ENCODE measurements at places on chromosomes 11 and 22.

DNA sequence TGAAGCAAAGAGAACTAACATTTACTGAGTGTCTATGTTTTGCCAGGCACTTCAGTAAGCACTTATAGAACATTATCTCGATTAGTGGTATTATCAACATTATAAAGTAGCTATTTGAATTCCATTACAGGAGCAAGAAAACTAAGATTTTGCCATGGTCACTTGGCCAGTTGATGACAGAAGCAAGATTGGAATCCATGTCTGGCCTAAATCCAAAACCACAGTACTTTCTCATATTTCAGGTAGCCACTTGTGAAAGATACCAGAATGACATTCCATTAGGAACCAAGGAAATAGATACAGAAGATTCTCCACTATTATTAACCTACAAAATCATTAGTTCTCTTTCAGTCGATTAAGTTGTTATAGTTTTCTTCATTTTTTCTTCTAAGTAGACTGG, 691.0 kb upstream of the API5 start:
- no peak for DNase-seq

DNA sequence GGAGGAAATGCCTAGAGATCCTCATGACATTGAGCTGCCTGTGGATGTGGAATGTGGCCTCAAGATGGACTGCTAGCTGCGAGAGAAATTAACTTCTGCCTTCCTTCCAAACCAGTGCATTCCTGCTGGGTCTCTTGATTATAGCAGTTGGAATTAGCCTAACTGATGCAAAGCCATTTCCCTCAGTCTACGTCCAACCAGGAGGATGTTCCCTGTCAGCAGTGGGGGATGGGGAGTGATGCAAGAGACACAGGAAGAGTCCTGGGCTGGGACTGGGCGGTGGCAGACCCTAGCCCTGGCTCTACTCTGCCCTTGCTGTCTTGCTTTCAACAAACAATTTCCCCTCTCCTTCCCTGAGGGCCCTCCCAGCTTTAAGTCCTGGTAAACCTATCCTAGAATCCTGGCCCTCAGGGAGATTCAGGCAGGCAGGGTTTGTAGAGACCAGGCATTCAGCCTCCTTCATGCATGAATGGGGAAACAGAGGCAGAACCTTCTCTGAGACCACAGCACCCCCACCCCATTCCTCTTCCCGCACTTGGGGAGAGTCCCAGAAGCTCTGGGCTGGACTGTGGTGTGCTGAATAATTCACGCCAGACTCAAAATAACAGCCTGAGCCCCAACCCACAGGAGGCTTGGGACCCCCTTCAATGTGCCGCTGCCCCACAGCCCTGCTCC, 17.0 kb downstream of the C11orf96 start:
- DNase-seq, result no peak

GRCh38 chr22:41181349-41182241, 23.5 kb upstream of the L3MBTL2 start:
- DNase-seq, result no peak

DNA sequence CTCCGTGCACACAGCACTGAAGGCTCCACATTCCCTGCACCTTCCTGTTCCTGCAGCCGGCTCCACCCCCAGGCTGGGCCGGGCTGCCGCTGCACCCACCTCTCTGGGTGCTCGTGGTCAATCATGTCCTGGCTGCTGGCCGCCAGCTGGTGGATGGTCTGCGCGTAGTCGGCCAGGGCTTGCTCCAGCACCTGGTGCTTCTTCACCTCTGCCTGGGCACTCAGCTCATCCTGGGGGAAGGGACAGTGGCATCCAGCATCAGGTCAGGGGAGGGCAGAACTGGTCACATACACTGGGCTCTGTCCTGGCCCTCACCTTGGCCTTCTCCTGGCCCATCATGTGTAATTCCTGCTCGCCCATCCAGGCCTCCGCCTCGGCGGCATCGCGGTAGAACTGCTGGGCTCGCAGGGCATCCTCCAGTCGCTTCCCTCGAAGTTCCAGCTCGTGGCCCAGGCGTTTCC, 15.2 kb upstream of the RBM4B start:
- DNase-seq, result no peak

DNA sequence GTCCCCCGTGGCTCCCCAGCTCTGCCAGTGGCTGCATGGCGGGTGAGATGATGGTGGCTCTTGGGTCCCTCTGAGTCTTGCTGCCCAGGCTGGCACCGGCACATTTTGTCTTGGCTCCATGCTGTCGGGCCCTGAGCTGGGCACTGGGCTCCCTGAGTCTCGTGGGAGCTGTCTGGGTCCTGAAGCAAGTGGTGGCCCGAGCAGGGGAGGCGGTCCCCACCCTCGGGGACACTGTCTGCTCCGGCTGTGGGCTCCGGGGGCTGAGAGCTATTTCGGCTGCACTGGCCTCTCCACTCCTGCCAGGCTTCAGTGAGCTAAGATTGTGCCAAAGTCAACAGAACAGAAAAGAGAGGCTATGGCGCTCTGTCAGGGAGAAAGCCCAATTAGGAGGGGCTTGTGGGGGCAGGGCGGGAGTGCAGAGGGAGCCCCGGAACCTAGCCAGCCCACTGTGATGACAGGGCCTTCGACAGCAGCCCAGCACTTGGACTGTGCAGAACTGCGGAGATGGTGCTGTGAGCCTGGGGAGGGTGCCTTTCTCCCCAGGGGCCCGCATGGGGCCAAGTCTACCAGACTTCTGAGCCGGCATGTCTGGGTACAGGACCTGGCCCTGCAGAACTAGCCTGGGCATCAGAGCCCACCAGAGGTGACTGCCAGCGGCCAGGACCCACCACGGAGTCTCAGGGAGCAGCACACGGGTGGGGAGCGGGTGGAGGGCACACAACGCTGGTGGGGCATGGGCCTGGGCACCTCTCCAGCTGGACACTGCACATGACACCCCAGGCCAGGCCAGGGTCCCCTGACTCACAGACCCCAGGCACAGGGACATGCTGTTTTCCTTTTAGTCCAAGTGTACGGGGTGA, 38.0 kb downstream of the RTN4R start:
- DNase-seq, result no peak
